NAMALWA (cell line): ENCODE measurements at places on chromosomes 3 and 15.

GRCh38 chr15:64897345-64897985 lies 14.2 kb upstream of the ANKDD1A start:
- DNase-seq, result no peak

- DNase-seq, result no peak
Observed at GRCh38 chr3:44962621-44963393, 13.2 kb downstream of the ZDHHC3 start.

GRCh38 chr3:181987736-181988135 lies 276.0 kb downstream of the SOX2 start:
- DNase-seq, result no peak

- DNase-seq, result no peak
Observed at GRCh38 chr3:186997061-186997460, 66.7 kb downstream of the ST6GAL1 start.

- DNase-seq, result no peak
Observed at GRCh38 chr15:38647683-38648082, 83.1 kb upstream of the RASGRP1 start.

DNA sequence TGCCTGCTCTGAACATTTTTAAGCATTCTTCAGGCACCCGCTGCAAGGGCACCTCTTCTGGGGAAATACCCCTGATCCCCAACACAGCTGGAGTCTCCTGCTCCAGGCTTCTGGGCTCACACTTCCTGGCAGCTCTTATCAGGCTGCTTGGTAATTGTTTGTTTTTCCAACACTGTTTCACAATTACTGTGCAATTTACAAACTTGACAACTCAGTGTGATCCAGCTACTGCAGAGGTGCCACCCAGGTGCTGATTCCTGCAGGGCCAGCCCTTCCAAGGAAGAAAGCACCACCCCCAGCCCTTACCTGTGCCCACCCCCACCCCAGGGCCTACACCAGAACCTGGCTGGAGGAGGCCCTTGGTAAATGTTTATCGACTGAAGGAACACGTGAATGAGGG lies 66.5 kb downstream of the MAGEF1 start:
- DNase-seq, result no peak

GRCh38 chr3:193499801-193500485 lies 54.8 kb downstream of the ATP13A4 start:
- DNase-seq, result no peak

DNA sequence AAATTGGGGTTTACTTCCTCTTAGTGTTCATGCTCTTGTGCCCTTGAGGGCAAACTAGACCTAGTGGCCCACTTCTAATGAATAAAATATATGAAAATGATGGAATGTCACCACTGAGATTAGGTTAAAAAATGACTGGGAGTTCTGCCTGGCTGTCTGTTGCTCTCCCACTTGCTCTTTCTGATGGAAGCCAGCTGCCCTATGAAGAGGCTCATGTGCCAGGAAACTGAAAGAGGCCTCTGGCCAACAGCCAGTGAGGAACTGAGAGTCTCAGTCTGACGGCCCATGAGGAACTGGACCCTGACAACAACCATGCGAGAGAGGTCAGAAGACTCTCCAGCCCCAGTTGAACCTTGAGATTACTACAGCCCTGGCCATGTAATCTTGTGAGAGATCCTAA lies 107.1 kb upstream of the FHIT start:
- peak; percentile 17 for DNase-seq

DNA sequence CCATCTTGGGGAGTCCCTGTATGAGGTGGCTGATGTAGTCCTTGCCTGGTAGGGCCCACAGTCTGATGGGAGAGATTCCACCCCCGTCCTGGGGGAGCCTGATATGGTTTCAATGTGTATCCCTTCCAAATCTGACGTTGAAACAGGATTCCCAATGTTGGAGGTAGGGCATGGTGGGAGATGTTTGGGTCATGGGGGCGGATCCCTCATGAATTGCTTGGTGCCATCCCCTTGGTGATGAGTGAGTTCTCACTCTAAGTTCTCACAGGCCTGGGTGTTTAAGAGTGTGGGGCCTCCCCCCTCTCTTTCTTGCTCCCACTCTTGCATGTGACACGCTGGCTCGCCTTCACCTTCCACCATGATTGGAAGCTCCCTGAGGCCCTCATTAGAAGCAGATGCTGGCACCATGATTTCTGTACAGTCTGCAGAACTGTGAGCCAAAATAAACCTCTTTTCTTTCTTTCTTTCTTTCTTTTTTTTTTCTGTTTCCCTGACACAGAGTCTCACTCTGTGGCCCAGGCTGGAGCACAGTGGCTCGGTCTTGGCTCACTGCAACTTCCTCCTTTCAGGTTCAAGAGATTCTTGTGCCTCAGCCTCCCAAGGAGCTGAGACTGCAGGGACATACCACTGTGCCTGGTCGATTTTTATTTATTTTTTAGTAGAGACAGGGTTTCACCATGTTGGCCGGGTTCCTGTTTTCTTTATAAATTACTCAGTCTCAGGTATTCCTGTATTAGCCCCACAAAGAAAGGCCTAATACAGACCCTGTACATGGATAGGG lies 28.6 kb downstream of the ITGA11 start:
- DNase-seq, result no peak

DNA sequence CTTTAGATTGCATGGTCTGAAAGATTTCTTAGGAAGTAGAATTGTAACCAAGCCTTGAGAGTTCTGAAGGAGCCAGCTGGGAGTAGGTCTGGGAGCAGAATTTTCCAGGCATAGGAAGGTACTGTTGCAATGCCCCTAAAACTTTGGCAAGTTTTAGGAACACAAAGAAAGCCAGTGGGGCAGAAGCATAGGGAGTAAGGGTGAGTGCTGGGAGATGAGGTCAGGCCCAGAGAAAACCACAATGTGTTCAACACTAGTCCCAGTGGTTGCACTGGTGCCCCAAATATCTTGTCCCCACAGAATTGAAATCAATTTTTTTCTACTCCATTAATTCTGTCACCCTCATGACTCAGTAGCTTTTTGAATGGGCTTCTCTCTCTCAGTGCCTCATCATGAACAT lies 120.7 kb upstream of the GALNT15 start:
- DNase-seq, result no peak

GRCh38 chr15:78996894-78997275 lies 52.0 kb upstream of the CTSH start:
- DNase-seq, result no peak

DNA sequence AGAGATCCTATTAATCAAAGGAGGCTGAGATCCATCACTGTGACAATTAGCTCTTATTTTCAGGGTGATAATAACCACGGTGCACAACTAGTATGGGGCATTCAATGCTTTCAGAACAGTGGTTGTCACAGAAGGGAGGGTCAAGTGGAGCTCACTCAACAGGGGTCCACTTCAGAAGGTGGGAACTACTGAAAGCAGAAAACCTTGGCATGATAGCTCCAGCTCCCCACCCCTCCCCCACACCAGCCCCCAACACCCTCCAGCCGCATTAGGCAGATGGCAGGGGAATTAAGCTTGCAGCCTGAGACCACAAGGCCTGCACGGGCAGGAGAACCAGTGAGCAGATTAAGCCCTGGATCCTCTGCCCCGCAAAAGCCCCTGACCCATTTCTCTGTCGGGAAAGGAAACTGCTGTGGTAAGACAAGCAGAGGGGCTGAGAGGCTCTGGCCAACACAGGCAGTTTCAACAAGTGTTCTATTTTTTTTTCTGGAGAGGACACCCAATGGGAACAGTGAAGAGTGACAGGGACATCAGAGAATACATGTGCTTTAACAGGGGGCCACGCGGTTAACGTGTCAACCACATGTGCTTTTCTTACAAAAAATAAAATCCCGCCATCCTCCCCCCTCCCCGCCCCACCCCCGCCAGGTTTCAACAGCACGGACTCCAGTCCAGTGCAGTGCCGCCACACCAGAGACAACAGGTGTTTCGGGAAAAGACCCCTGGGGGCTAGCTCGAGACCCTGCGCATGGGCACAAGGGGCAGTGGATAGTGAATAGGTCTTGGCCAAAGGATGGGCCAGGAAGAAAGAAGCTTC lies 997 bp downstream of the FYCO1 start:
- DNase-seq, result peak; percentile 27

GRCh38 chr3:154121701-154122551 lies 736 bp downstream of the ARHGEF26 start:
- DNase-seq, result peak; percentile 53

DNA sequence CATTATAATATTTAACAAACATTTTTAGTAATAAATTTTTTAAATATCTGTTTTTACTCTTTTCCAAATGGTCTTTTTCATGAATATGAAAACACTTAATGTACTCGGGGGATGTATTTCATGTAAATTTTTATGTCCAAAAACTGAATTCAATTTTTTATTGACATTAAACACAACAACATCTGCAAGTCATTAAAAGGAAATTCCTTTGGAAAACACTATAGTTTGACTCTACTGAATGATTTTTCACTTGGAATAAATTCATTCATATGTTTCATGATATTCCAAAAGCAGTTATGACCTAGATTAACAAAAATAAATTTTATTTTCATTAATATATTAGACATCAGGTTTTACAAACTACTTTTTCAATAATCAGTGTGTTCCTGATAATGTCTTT lies 239.8 kb upstream of the AGTR1 start:
- no peak for DNase-seq

DNA sequence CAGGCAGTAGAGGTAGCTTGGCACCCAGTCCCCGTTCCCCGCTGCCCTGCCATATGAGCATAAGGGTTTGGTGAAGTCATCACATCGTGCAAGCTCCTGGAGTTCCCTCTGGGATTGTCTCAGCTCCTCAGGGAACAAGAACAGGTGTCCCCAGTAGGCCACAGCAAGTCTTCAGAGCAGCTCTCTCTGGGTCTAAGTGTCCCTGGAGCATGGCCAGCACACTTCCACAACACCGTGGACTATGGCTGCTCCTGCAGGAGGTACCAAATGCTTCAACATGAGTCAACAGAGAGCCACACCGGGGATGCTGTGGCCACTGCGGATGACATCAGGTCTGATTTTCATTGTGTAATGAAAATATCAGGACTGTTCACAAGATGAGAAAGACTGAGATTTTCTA lies 23.1 kb downstream of the ABHD6 start:
- no peak for DNase-seq

GRCh38 chr3:141271279-141272030 lies 39.8 kb downstream of the PXYLP1 start:
- no peak for DNase-seq

DNA sequence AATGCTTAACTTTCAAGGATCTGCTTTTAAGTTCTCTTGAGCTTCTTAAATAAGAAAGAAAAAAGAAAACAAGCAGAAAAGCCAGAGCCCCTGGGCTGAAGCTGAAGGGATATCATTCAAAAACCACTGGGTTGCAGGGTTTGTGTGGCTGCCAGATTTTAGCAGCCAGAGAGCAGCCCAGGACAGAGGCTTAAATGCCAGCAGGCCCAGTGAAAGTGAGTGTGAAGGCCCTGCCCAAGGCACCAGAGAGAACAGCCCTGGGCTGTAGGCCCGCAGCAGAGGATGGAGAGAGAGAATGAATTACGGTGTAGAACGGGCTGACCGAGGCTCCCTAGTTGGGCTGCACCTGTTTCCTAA lies 106.3 kb upstream of the BOC start:
- no peak for DNase-seq

DNA sequence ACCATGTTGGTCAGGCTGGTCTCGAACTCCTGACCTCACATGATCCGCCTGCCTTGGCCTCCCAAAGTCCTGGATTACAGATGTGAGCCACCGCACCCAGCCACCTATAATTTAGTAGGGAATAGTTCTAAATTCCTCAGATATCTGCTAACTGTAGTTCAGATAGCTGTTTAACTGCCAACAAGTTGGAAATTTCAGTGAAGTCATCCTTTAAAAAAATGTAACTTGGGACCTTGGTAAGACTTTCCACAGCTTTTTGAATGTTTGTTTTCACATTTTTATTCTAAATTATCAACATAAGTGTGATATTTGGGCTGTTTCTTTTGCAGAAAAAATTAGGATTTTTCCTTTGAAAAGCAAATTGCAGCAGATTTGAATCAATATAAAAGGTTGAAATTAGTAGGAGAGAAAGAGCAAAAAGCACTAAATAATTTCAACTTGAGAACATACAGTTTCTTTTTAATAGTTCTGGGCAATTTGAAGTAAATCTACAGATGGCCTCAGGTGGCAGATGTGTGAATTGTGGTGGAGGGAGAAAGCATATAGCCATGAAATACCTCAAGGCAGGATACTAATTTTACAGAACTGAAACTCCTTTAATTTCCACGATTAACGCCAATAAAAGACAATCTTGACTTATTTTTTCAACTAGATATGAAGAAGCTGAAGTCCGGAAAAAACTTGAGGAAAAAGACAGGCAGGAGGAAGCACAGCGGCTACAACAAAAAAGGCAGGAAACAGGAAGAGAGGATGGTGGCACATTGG lies 34.3 kb downstream of the USP8 start:
- peak; percentile 15 for DNase-seq

DNA sequence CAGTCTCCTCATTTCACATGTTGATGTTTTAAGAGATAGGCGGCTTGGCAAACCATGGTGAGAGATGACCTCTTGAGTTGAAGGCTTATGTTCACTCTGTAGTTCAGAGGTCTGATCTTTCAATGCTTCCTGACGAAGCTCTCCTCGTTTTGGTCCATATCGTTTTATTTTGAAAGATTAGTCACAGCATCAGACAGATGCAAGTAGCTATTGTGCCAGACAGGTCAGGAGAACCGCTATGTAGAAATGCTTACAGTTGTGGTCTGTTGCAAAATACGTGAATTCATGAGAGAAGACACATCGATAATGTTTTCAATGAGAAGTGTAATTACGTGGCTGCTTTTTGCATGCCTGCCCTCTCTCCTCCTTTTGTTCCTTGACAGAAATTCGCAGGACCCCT lies 47.5 kb downstream of the CHL1 start:
- DNase-seq, result no peak

DNA sequence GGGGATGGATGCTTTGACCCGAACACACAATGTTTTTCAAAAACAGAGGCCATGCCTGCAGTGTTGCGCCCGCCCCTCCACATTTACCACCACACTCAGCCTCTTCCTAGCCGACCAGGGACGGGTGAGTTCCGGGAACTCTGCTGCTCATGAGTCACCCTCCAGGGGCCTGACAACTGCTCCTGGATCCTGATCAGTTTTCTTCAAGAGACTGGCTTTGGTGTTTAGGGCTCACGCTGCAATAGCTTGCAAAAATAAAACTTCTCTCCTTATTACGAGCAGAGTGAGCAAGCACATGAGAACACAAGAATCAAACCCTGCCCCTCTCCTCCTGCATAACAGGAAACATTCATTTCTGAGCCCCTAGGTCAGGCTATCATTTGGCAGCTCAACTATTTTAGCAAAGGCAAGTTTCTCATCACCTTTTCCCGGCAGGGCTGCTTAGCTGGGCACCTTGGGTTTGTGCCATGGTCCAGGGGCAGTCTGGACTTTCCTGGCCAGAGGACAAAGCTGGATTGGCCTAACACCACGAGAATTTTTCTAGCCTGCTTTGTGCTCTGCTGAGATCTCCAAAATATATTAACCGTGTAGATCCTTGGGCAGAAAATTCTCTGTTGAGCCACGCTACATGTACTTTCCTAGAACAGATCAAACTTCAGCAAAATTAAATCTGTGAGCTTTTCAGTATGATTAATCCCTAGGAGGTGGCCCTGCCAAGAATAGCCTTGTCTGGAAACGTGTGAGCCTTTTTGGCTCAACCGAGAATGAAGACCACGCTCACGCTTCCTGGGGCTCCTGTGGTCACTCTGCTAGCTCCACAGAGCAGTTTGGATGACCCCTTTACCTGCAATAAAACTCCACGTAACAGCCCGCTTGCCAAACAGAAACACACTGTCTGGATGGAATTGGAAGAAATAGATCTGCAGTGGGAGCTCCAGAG lies 52.7 kb upstream of the SPATA12 start:
- DNase-seq, result no peak

- DNase-seq, result no peak
Observed at GRCh38 chr3:101950510-101950909, 101.2 kb downstream of the NFKBIZ start.

- peak; percentile 67 for DNase-seq
Observed at GRCh38 chr15:74122403-74123130, 7.8 kb upstream of the ISLR2 start.
